ENCODE measurements at places on chromosomes 7 and 10.

- no peak for DNase-seq
Observed at GRCh38 chr7:86123476-86123875, 520.2 kb upstream of the GRM3 start.

DNA sequence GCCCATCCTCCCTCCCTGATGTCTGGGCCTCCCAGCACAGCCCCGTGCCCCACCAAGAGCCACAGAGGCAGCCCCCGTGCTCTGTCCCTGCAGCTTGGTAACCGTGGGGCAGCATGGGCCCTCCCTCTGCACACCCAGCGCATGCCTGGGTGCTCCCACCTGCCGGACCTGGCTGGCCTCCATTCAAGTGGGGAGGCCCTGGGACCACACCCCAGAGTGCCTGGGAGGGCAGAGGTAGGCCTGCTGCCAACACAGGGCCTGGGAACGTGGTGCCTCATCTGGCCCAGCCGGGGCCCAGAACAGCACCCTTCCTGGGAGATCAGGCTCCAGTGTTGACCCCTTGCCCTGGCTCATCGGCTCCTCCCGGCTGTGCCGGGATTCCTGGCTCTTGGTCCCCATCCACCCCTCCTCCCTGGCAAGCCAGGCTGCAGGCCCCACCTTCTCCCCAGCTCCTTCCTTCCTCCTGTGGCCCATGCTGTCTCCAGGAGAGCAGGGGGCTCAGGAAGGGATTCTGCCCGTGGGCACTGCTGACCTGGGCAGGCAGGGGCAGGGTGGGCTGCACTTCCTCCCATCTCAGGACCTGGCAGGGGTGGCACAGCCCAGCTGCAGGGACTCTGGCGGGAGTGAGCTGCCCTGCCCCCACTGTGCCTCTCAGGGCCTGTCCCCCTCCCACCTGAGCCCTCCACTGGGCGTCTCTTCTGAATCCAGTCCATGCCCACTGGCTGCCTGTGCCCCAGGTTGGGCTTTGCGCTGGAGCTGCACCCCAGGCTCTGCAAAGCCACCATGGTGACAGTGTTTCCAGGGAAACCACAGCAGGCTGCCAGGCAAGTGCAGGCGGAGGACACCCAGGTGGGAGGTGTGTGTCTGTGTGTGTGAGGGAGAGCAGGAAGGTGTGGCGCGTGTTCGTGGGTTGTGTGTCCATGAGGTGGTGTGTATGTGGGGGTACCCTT lies 32.6 kb downstream of the PWWP2B start:
- no peak for DNase-seq

GRCh38 chr7:81944058-81944457 lies 174.2 kb upstream of the HGF start:
- no peak for DNase-seq

GRCh38 chr7:26398427-26398755 lies 106.7 kb downstream of the SNX10 start:
- no peak for DNase-seq

GRCh38 chr7:2819161-2819953 lies 24.8 kb downstream of the GNA12 start:
- DNase-seq: no peak

- no peak for DNase-seq
Observed at GRCh38 chr7:26891400-26892350, 27.3 kb upstream of the SKAP2 start.

DNA sequence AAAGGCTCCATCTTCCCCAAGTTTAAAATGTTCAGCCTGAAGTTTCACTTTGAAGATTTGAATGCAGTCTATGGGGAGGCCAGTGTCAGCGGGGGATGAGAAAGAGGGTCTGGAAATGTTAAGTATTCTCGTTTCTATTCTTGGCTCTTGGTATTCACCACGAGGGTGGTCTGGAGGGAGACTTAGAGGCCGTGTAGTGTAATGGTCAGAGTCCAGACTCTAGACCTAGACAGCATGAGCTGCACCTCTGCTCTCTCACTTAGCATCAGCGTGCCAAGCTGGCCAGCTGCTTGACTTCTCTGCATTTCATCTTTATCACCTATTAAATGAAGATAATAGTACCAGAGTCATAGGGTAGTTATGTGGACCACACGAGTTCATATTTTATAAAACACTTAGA lies 57.9 kb downstream of the MKX start:
- no peak for DNase-seq

DNA sequence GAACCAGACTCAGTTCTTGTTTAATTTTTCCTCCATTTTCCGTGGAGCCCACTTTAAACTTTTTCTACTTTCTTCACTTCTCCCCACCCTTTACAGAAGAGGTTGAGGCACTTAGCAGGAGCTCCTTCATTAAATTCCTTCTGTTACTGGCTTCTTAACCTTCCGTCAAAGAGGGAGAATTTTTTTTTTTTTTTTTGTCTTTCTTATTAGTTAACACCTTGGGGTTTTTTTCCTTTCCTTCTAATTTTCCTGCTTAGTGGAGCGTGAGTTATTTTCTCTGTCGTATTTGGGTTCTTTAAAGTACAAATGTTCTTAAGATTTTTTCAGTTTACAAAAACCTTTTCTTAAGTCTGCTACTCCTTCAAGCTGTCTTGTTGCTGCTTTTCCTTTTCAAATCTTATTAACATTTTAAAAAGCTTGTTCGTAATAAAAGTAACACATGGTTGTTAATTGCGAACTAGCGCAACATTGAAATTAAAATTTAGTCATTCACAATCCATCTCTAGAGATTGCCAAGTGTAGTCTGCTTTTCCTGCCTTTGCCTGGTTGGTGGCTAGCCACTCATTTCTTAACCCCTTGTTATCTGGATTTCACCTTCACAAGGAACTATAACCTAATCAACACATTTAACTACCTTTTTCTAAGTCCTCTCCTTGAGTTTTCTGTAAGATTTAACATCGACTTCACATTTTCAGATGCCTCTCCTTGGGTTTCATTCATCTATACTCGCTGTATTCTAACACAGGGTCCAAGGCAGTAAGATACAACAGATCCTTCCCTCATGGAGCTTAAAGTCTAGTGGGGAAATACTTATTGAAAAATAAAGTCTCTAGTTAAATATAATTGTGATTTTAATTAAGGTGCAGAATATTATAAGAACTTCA lies 2.0 kb downstream of the BMPR1A start:
- DNase-seq: no peak

GRCh38 chr10:116742367-116743265 lies at the start of gene HSPA12A:
HSPA12A (minus strand) TSS chr10:116742566; CDS start chr10:116742469, 97 bp downstream.
- no peak for DNase-seq

GRCh38 chr7:26995666-26996065 lies 100.1 kb downstream of the HOXA1 start:
- no peak for DNase-seq

- DNase-seq: no peak
Observed at GRCh38 chr10:101694674-101695403, at the start of gene FBXW4. FBXW4 (minus strand) TSS chr10:101695170; CDS start chr10:101695105, 65 bp downstream.

DNA sequence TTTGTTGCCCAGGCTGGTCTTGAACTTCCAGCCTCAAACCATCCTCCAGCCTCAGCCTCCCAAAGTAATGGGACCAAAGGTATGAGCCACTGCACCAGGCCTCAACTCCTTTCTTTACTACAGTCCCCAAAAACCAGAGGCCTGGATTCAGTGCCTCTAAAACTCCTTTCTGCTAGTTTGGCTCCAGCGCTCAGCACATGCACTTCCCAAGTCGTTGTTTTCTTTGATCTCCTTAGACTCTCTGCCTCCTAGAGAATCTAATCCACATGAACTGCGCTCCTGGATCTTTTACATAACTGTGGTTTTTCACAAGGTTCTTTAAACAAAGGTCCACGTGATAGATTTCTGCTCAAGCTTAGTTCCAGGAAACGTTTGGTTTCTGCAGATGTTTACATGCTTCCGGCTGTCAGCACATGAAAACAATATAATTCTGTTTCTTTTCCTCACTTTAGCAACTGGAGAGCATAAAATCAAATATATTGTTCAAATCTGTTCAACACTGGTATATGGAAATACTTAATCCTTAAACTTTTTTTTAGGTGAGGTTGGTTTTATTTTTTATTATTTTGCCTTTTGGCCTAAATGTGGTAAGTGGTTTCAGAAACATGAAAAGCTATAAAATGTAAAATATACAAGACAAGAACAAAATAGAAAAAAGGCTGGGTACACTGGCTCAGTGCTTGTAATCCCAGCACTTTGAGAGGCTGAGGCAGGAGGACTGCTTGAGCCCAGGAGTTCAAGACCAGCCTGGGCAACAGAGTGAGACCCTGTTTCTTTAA lies 270.5 kb upstream of the MKLN1 start:
- no peak for DNase-seq

DNA sequence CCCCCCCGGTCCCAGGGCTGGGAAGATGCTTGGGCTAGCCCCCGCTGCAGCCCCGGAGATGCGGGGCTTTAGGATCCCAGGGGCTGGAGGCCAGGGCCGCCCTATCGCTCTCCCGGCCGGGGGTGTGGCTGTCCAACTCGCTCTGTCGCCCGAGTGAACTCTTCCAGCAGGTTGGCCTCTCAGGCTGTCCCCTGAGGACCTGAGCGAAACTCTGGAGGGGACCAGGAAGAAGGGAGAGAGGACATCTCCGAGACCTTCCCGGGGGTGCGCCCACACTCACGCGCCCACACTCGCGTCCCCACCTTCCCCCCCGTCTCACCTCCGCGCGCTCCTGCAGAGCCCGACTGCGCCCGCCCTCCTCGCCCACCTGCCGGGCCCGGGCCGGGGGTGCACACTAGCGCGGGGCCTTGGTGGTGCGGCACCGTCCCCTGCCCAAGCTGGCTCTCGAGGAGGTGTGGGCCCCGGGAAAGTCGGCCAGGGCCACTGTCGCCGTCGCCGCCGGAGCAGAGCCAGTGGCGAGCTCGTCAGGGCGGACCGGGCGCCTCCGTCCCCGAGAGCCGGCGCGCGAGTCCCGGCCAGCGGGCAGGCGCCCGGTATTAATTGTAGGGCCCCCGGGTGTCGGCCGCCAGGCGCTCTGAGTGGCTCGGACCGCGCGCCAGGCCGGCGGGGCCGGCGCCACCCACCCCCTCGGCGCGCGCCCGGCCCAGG lies 101.7 kb upstream of the SVIL start:
- DNase-seq: no peak

DNA sequence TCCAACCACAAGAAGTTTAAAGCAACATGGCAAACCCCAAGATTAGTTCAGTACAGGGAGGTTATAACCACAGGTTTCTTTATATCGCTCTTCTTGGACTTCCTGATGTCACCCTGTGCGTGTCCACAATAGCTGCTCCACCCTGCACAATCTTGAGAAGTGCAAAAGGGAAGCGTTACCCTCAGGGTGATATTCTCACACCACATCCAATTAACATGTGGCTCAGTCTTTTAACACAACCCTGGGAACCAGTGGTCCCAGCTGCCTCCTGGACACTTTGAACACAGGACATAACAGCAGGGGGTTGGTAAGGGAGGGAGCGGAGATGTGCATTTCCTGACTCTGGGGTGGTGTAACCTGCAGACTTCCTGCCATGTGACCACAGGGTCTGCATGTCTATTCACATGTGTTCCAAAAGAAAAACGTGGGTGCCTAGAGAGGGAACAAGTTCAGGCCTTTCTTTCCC lies 64.6 kb downstream of the GSAP start:
- DNase-seq: no peak

GRCh38 chr7:42492920-42493319 lies 255.9 kb upstream of the GLI3 start:
- DNase-seq: no peak

DNA sequence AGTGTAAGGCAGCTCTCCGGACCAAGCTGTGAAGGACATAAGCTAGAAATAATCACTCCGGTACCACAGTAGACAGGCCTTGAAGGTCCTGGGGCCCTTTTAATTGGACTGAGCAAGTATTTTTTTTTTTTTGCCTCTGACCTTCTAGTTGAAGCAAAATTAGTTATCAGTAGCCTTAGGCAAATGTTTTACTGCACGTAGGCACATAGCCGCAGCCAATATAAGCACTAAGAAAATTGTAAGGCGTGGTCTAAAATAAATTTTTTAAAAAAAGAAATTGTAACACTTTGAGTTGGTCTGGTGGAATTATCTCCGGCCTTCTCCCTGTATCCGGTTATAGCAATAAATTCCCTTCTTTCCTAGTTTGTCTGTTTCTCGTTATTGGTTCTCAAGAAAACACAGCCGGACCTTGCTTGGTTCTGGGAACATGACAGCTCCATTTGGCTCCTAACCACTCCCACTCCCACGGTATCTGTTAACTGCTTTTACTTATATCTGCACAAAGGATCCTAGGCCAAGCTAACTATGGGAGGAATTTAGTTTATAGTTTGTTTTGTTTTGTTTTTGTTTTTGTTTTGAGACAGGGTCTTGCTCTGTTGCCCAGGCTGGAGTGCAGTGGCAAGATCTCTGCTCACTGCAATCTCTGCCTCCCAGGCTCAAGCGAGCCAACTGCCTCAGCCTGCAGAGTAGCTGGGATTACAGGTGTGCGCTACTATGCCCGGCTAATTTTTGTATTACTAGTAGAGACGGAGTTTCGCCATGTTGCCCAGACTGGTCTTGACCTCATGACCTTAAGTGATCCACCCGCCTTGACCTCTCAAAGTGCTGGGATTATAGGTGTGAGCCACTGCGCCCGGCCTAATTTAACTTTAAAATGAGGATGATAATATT lies 124.4 kb upstream of the KIF5B start:
- DNase-seq: no peak

DNA sequence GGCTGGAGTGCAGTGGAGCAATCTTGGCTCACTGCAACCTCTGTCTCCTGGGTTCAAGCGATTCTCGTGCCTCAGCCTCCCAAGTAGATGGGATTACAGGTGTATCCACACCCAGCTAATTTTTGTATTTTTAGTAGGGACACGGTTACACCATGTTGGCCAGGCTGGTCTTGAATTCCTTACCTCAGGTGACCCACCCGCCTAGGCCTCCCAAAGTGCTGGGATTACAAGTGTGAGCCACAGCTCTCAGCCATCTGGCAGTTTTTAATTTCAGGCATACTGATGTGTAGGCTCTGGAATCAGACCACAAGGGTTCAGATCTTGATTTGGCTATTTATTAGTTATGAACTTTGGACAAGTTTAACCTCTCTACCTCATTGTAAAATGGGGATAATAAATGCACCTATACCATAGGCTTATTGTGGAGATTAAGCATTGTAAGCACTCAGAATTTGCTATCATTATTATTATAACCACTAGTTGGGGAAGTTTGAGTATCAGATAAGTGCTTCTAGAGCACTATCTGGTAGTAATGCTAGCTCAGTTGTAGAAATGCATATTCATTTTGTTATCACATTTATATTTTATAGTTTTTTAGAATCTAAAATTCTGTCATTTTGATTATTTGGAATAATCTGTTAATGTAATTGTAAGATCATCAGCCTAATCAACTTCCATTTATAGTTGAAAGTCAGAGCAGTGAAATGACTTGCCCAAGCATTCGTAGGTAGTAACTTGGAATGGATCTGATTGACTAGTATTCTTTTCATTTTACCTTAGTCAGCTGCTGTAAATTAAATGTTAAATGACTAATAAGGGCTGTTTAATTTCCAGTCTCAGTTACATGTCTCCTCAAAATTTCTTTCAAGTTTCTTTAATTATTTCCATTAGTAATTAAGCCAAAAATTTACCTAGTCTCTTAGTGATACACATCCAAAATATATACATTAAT lies 22.5 kb downstream of the KMT2E start:
- DNase-seq: no peak

- DNase-seq: no peak
Observed at GRCh38 chr10:95848841-95849240, 58.9 kb upstream of the CC2D2B start.

GRCh38 chr10:86480571-86480970 lies 41.0 kb downstream of the WAPL start:
- DNase-seq: no peak
